ENCODE measurements at places on chromosomes 3 and 15.

GRCh38 chr3:14477311-14477935 lies 62.7 kb downstream of the GRIP2 start:
- peak; percentile 40 for DNase-seq

DNA sequence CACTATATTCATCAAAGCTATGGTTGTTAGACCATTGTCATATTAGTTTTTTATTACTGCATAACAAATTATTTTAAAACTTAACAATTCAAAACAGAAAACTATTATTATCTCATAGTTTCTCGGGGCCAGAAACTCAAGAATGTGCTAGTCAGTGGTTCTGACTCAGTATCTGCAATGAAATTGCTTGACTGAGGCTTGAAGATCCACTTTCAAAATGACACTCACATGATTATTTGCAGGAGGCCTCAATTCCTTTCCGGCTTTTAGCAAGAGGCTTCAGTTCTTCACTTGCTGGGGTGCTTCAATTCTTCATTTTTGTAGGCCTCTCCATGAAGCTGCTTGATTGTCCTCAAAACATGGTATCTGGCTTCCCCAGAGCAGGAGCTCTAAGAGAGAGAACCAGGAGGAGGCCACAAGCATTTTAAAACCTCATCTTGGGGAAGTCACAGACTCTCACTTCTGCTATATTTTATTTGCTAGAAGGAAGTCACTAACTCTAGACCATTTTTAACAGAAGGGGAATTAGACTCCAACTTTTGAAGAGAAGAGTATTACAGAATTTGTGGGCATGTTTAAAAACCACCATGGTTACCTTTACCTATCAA lies 383.7 kb downstream of the MFSD1 start:
- DNase-seq = no peak

DNA sequence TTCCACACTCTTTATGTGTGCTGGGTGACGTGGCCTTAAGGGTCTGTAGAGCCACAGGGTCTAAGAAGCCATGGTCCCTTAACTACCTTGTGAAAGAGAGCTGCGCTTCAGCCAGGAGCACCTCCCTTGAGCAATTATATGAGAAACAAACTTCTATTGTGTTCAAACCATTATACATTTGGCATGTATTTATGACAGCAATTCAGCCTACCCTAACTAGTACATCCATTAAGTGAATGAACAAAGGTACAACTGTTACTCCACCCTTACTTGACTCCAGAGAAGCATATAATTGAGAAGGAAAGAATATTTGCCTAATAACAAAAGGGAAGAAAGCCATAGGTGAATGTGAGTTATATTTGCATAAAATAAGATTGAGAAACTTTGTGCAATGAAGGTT lies 69.8 kb upstream of the BOC start:
- no peak for DNase-seq

GRCh38 chr3:192887701-192888100 lies 30.0 kb downstream of the MB21D2 start:
- no peak for DNase-seq

DNA sequence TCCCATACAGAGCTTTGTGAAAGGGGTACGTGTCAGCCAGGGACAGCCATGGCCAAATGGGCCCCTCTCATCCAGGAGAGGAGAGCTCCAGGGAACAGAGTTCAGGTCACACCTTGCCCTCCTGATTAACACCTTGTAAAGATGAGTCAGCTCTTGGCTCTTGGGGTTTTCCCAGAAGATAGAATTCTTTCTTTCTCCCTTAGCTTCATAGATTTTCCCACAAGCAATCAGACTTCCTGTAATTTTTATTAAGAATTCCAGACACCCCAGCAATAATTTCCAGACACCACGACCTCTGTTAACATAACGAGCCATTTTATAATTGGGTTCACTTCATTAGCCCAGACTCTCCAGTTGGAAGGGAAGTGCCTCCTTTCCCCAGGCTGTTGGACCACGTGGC lies 86.4 kb downstream of the LRTM1 start:
- DNase-seq = no peak

GRCh38 chr3:104878395-104878794 lies 488.3 kb upstream of the ALCAM start:
- no peak for DNase-seq

DNA sequence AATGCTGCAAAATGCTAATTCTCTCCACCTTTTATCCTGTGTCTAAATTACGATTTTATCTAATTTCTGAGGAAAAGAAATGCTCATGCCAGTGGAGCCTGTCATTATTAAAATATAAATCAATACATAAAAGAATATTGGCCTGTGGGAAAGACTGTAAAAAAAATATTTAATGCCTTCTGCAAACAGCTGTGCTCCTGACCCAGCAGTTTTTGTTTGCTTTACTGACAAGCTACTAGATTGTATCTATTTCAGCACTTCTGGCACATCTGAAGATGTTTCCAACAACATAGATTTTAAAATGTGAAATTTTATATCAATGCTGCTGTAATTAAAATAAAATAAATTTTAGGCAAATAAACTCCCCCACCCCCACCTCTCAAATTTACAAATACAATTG lies 493.6 kb upstream of the AGTR1 start:
- DNase-seq = no peak

DNA sequence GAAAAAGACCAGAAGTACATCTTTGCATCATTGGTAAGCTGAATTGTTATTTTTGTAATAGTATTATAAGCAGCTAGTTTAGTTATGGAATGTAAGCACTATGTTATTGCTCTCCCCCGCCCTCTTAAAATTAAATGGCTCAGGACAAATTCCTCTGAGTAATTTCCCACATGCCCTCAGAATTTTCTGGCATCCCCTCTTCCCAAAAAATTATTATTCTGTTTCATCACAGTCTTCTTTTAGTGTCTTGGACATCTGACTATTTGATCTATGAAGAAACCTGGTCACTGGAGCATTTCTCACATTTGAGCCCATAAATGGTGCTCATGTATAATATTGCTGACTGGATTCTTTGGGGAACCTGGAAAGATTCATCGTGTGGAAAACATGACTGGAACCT lies 68.3 kb downstream of the KLHL25 start:
- no peak for DNase-seq

- DNase-seq = peak; percentile 78
Observed at GRCh38 chr3:69410301-69410700, 24.4 kb upstream of the FRMD4B start.

- no peak for DNase-seq
Observed at GRCh38 chr3:150286390-150287147, 121.5 kb upstream of the TSC22D2 start.

GRCh38 chr15:26790118-26790517 lies 17.3 kb upstream of the GABRB3 start:
- DNase-seq = no peak

- no peak for DNase-seq
Observed at GRCh38 chr15:50979041-50979440, 70.6 kb downstream of the AP4E1 start.

DNA sequence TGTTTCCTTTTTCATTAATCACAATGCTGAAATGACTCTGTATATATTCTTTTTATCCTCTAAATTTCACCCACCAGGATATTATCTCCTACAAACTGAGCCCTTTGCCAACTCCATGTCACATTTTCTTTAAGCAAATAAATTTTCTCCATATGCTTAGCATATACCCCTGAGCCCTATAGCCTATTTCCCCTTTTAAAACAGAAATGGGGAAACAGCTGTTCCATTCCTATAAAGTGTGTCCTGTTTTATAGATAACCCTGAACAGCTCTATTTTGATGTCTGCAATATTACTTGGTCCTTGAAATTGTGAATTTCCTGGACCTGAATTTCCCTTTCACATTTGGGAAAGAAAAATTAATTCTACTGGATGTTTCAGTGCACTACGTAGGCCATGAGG lies 15.6 kb upstream of the FILIP1L start:
- DNase-seq = no peak

DNA sequence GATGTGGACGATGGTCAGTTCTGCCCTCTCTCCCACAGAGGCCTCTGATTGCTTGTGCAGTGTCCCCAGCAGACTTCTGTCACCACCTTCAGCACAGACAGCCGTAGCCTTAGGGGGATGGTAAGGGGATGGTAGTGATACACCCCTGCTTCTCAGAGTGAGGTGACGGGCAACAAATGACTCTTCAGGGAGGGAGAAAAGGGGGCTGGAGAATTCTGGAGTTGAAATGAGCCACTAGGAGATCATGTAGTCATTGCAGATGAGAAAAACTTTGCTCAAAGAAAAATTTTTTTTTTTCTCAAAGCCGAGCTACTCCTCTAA lies 29.6 kb upstream of the TIMP4 start:
- DNase-seq = no peak

DNA sequence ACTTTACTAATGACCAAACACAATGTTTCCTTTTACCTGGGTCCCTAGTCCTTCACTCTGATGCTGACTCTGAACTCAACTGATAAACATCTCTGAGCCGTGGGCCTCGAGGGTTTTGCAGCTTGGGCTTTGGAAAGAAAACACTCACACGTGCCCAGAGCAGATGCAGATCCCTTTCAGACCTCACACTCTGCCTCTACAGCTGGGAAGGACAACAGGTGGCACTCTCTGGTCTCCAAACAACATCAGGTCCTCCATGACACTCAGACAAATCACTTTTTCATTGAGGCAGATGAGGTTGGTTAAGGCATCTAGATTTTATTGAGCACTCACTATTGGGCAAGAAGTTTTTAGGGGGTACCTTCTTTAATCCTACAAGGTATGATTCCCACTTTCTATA lies 64.7 kb upstream of the NTRK3 start:
- DNase-seq = no peak

DNA sequence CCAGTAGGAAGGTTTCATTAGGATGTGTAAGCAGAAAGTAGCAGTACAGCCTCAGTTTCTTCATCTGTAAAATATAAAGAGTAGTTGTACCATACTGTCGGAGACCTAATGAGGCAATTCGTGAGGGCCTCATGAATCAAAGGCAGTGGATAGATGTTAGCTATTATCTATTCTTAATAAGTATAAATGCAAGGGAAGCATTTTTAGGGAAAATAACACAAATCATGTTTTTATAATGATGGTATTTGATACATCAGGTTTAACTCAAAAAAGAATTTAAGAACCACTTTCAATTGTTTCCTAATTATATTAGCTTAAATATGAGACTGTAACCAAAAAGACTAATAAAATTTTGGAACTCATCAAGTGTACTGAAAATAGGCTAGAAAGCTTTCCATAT lies 309.1 kb downstream of the ZBTB20 start:
- no peak for DNase-seq

- no peak for DNase-seq
Observed at GRCh38 chr3:14561051-14561960, 21.2 kb upstream of the GRIP2 start.

DNA sequence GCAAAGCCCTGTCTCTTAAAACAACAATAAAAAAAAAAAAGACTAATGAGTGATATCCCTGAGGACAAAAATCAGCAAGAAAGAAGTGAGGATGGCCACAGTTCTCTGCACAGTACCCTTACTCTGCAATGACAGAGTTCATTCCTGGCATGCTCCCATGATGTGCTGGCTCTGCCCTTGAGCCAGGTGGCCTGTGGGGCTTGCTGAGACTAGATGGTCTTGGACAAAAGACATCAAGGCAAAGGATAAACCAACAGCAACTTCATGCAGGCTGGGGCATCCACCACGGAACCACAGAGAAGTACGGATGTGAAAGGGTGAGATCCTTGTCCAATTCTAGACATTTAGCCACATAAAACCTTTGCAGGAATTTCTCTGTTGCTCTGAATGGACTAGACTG lies 12.7 kb downstream of the MGLL start:
- DNase-seq = no peak

- DNase-seq = no peak
Observed at GRCh38 chr15:55587321-55588069, 650 bp downstream of the PYGO1 start.

- DNase-seq = no peak
Observed at GRCh38 chr3:160953686-160954085, 151.5 kb downstream of the B3GALNT1 start.

- peak; percentile 27 for DNase-seq
Observed at GRCh38 chr3:78665776-78666469, 1101.9 kb downstream of the ROBO1 start.

GRCh38 chr15:37104424-37104981 lies 4.2 kb upstream of the MEIS2 start:
- peak; percentile 37 for DNase-seq

Data from spleen (tissue), 13 donors.